ENCODE measurements at places on chromosomes 12 and 14.

DNA sequence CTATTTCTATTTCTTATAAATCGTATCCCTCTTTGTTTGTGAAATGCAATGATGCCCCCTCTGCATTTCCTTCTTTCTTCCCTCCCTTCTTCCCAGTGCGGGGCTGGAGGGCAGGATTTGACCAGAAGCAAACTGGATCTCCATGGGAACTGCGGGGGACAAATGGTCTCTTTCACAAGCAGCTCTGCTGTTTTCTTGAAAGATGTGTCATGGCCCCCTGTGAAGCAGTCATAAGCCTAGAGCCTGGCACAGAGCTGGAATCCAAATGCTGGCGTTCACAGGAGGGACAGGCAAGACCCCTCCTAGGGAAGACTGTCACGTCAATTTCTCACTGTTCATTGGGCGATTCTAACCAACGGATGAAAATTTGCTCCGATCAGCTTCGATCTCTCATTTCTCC, 203.5 kb upstream of the NOS1 start:
- DNase-seq, result no peak

- no peak for DNase-seq
These were observed 137.1 kb downstream of the DUSP6 start for GRCh38 chr12:89215196-89215595.

DNA sequence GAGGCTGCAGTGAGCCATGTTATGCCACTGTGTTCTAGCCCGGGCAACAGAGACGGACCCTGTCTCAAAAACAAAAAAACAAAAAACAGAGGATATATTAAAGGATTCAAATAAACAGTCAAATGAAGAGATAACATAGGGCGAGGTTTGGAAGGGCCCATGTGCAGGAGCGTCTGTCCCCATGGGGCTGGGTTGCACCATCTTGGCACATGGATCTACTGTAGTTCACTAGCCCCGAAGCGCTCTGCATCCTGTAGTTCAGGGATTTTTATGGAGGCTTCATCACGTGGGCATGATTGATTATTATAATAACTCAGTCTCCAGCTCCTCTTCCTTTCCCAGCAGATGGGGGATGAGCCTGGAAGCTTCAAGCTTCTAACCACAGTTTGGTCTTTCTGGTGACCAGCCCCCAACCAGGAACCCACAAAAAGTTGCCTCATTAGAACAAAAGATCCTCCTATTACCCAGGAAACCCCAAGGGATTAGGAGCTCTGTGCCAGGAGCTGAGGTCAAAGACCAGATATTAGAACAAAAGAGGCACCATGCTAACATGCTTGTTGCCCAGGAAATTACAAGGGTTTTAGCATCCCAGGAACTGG, 59.9 kb downstream of the HCAR2 start:
- DNase-seq, result no peak

GRCh38 chr12:58593557-58594304, 326.6 kb downstream of the LRIG3 start:
- no peak for DNase-seq

- DNase-seq, result no peak
These were observed 76.5 kb downstream of the VCPKMT start for GRCh38 chr14:50039734-50040400.

- peak; percentile 23 for DNase-seq
These were observed 13.9 kb downstream of the MFAP5 start for GRCh38 chr12:8648576-8649205.

DNA sequence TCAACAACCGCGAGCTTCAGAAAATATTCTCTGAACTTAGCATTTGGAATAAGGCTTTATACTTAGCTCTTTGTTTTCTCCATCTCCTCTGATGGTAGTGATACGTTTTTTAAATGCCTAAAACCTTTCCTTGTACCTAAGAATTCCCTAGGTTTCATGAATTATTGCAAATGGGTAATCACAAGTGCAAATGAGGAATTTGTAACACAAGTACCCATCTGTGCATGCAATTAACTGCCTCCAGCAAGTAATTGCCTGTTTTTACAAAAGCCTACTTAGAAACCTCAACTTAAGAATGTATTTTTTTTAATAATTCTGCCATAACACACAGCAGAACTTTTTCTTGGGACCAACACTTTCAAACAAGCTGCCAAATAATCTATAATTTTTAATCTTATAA, 149.2 kb downstream of the PHLDA1 start:
- DNase-seq, result no peak

- no peak for DNase-seq
These were observed 13.8 kb downstream of the SLC41A2 start for GRCh38 chr12:104944252-104944651.
